ENCODE measurements at places on chromosomes 2 and 18.

DNA sequence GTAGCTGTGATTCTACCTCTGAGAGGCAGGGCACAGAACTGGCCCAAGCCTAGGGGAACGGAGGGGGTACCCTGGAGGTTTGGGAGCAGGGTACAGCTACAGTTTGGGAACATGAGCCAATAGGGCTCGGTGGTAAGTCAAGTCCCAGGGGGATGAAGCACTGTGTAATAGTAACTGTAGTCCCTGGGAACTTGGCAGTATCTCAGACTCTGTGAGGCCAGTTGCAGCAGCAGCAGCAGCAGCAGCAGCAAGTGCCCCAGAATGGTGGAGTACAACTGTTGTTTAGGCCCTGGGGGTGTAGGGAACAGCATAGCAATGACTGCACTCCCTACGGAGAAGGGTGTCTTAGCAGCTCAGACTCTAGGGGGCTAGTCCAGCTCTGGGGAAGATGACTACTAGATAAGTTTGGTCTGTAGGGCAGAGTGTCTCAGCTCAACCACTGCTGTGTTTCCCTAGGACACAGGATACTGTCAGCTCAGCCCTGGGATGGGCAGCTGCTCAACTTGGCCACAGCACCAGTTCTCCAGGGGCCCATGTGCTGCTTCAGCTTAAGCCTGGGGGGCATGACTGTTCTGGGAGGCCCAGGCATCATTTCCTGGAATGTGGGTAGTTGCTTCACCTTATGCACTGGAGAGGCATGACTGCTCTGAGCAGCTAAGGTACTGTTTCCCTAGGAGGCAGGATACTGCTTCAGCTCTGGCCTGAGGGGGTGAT lies 20.5 kb downstream of the CARF start:
- no peak for DNase-seq

GRCh38 chr18:8967573-8967972 lies 134.9 kb upstream of the NDUFV2 start:
- DNase-seq, result no peak

DNA sequence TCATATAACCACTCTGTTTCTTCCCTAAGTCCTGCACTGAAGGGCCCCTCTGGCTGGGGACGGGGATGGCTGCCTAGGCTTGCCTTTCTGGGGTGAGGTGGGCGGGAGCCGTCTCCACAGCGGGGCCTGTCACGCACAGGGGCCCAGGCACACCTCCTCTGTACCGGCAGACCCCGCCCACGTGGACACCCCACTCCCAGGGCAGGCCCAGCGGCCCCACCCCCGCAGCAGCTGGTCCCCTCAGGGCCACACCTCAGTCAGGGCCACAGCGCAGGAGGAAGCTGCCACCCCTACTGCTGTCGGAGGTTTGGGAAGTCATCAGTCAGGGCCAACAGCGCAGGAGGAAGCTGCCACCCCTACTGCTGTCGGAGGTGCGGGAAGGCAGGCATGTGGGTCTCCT lies 257.6 kb upstream of the RAB6C start:
- DNase-seq, result no peak

DNA sequence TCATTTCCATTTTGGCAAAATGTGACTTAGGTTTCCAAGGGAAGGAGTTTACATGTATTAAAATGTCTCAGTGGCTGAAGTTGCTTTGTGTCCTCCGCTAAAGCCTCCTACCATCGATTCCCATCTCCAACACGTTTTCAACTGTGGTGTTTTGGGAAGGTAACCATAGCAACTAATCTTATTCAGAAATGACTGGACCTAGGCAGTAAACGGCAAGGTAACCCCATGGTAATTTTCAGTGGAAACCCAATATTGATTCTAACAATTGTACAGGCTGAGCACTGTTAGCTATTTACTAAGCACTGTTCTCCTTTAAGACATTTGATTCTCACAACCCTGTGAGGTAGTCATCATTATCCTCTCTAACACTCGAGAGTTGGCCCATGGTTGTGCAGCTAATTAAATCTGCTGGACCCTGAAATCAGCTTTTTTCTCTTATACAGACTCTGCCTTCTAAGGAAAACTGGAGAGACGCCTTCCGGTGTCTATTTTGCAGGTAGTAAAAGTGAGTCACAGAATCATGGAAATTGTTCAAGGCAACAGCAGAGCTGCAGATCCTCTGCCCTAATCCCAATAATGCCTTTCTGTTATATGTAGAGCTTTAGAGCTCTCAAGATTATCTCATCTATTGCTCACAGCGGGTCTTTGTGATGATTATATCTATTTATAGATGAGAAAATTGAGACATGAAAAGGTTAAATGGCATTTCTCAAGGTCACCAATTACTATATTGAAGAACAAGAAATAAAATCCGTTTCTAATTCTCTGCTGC lies 36.2 kb downstream of the FASTKD2 start:
- DNase-seq, result no peak

DNA sequence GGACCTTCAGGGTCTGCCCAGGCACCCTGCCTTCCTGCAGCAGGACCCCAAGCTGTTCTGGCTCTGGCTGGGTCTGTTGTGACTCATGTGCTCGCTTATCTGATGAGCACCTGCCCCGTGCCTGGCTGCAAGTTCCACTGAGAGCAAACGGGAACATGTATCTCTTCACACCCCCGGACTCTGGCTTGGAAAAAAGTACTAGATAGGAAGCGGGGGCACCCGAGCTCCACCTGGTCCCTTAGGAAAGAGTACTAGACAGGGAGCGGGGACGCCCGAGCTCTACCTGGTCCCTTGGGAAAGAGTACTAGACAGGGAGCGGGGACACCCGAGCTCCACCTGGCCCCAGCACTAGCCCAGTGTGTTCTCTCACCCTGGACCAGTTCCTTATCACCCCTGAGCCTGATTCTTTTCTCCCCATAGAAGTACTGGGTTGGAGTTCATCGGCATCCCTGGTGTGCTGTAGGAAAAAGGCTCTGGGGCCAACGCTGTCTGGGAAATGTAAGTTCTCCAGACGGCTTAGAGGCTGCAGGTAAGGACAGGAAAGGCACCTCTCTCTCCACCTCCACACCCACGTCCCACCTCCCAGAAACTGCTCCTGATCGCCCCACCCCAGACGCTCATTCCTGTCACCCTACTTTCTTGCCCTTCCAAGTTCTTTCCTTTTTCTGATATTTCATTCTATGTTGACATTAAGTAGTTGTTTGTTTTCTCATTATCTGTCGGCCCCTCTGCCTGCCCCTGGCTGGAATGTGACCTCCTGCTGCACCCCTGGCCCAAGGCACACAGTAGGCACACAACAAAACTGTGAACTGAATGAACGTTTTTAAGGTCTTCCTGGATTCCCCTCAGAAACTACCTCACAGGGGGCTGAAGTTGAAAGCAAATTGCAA lies 40.2 kb downstream of the HDAC4 start:
- no peak for DNase-seq
